Sciatic nerve (tissue), 2 donors: ENCODE measurements at places on chromosomes 12 and 14. TPM values are rescaled to one million over a fixed set of nuclear protein-coding genes. Genes with fewer than 3 reads are reported as not detected.

DNA sequence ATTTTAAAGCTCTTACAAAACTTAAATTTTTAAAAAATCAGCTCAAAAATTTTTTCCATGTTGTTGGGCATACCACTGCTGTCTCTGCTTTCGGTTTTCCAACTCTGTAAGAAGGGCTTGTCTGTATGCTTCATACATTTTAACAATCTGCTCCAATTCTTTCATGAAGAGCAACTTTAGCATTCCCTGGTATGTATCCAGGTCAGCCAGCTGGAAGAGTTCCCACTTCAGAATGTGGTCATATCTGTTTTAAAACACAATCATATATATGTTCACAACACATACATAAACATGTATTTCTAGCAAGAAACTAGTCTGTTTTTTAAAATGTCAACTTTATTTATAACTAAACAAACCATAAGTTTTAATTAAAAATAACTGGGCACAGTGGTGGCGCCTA, 33.0 kb downstream of the SAV1 start:
- DNase-seq, result no peak

SRRM4 gene
- 0.04 TPM for total RNA-seq

GRCh38 chr12:495466-495865, 35.7 kb downstream of the B4GALNT3 start:
- no peak for DNase-seq

GRCh38 chr14:39006721-39007410, 96.2 kb downstream of the SEC23A start:
- no peak for DNase-seq

DNA sequence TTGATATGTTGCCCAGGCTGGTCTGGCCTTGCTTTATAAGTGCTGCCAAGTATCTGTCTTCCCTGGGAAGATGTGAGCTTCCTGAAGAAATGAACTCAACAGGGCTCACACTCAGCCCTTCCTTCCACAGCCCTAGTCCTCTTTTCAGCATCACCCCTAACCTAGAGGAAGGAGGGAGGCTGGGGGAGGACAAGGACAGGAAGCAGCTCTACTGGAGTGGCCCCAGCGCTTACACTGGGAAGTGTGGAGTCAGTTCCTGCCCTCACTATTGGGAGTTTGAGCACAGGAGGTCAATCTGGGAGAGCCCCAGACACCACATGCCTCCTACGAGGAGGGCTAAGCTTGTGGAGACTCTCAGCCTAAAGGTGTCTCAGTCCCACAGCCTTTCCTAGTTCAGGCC, 16.8 kb downstream of the GALNT6 start:
- no peak for DNase-seq

DICER1 gene
- total RNA-seq, result 92.0 TPM

DNA sequence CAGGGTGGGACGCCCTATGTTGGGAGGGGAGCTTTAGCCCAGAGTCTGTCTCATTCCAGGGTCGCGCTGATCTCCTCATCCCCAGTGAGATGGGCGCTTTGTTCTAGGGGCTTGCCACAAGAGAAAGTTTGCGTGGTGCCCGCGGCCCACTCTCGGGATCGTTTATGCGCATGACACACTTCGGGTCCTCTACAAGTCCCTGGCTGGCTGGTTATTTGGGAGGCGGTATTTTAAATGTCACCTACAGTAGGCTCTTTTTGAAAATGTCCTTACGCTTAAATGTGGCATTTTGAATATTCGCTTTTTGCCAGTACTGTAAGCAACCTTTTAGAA, 541 bp downstream of the GOLT1B start:
- peak; percentile 64 for DNase-seq

DNA sequence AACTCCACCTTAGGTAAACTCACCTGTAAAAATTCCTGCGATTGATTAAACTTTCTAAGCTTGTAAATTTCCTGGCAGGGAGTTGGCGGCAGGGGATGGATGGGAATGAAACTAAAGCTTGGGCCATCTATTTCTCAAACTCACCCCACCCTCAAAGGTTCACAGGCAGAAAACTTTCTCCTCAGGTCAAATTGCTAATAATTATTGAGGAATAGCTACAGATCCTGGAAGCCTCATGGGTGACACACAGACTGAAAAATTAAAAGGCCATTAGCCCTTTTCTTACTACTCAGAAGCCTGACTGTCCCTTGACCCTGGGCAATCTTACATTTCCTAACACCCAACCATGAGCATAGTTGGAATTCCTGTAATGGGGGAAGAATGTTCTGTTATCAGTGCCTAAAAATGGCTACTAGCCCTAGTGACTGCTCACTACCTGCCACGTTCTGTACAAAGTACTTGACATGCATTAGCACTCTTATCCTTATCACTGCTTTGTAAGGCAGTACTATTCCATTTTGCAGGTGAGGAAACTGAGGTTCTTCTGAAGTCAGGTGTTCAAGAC, 12.4 kb upstream of the SYNDIG1L start:
- no peak for DNase-seq

GDF3 gene
- total RNA-seq, result 1.3 TPM

ATP23 gene
- 8.5 TPM for total RNA-seq

GRCh38 chr12:127231371-127231770, 1035.6 kb upstream of the TMEM132C start:
- no peak for DNase-seq

DNA sequence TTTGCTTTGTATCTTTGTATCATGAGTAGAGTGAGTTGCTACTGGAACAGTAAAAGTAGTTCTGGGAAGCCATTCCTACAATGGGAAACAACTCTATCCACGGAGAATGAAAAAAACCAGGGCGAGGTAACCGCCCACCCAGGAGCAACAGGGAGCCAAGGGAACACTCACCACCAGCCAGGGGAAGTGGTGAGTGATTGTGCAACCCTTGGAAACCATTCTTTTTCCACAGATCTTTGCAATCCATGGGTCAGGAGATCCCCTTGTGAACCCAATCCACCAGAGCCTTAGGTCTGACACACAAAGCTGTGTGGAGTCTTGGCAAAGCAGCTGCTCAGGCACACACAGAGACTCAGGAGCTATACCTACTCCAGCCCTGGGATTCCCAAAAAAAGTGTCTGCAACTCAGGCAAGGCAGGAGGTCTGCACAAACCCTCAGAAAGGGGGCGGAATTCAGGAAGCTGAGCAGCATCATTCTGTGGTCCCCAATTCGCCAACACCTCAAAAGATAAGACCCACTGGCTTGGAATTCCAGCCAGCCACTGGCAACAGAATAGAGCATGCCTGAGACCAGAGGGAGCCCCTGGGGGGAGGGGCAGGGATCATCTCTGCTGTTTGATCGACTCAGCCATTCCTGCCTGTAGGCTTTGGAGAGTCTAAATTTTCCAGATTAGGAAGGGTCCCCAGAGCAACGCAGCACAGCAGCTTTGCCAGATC, 52.1 kb upstream of the PPFIA2 start:
- peak; percentile 64 for DNase-seq

KRT86 gene
- total RNA-seq, result 0.45 TPM

DNA sequence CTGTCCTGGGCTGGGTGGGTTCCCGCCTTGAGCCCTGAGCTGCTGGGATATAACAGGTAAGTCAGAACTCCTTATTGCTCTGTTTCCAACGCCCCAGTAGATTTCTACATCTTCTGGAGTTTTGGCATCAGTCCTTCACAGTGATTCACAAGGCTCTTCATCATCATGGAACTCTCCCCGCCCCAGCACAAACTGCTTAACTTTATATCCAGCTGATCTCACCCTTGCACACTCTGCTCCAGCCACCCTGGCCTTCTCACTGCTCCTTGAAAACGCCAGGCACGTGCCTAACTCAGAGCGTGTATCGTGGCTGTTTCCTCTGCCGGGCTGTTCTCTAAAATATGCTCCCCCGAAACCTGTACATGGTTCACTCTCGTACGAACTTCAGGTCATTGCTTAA, 264.9 kb downstream of the NOVA1 start:
- no peak for DNase-seq

DNA sequence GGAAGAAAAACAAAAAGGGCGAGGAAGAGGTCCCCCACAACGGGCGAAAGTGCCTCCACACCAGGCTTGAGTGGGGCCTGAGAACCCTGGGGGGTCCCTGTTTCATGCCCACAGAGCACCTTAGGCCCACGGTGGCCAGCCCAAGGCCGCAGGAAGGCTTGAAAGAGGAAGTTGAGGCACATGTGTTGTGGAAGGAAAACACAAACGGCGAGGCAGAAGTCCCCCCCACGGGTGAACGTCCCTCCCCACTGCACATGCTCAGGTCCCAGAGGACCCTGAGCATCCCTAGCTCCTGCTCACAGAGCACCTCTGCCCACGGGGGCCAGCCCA, 371.5 kb downstream of the ALG10 start:
- DNase-seq, result peak; percentile 22

DNA sequence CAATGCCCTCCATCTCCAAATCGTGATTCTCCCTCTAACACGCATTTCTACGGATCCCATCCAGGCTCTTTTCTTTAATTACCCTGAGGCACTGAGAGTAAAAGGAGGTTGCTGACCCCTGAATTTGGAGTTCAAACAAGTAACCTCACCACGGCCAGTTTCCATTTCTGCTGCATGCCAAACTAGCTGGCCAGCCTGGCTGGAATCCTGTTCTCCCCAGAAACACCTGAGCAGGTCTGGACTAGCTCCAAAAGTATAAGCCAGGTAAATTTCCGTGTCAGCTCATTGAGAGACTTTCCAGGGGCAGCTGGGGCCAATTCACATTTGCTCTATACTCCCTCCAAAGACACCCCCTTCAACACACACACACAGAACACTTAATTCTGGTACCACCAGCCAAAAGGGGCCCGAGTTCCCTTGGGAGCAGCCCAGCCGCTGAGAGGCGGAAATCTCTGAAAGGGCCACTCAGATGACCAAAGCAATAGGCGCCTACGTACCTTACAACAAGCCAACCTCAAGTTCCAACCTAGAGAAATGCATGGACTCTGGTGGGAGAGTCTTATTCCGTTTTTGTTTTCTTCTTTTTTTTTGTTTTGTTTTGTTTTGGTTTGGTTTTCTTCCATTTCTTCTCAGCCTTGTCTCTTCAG, 131.4 kb downstream of the NDUFA12 start:
- no peak for DNase-seq

YAF2 gene
- total RNA-seq, result 42.4 TPM

DNA sequence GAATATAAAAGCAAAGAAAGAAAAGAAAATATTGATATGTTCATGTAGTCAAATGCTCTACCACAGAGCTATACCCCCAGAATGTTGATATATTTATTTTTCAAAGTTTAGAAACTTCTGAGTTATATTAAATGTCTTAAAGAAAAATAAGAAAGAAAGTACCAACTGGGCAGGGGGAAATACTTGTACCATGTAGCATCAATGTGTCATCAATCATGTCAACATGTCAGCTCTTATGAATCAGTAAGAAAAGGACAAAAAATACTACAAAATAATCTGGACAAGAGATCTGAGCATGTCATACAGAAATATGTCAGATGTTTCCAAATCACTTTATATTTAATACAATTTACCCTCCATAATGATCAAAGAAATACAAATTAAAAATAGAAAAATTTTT, 595.1 kb upstream of the ATP2B1 start:
- no peak for DNase-seq

GRCh38 chr12:106974511-106974910, 12.4 kb downstream of the MTERF2 start:
- DNase-seq, result no peak

GRCh38 chr14:92563765-92564285, 50.2 kb downstream of the RIN3 start:
- no peak for DNase-seq

GRCh38 chr12:6367065-6367968, 8.0 kb downstream of the SCNN1A start:
- no peak for DNase-seq

DNA sequence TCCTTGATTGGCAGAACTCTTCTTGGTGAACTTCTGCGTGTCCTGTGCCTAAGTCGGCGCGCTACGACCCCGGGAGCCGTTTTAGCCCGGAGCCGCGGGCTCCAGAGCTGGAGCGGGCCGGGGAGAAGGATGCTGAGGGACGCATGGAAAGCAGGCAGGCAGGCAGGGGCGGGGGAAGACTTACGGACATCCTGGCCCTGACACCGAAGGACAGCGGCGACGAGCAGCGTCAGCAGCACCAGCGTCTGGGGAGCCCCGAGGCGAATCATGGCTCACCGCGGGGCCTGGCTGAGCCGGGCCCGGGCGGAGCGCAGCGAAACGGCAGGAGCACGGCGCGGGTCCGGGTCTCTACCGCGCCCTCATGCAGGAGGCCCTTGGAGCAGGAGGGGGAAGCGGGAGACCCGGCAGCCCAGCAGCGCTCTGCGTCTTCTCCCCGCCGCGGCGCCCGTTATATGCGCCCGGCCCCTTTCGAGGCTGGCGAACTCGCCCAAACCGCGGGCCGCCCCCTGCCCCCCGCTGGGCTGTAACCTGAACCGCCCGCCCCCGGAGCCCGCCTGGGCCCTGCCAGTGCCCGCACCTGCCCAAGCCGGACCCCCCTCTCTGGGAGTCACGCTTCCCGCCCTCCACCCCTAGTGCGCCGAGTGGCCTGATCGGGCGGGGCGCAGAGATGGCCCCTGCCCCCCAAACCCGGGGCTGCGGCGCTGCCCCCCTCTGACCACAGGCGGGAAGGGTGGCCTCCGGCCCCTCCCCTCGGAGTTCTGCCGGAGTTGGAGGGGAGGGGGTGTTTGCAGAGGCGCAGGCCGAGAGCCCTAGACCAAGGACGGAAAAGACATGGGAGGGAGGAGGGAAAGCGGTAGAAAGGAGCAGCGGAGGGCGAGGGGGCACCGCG, at the start of gene COL2A1:
Gene COL2A1 (minus strand): TSS at position 424 of the 889 bp plus-strand sequence. CDS start 155 bp downstream, at position 269.
- DNase-seq, result no peak

DNA sequence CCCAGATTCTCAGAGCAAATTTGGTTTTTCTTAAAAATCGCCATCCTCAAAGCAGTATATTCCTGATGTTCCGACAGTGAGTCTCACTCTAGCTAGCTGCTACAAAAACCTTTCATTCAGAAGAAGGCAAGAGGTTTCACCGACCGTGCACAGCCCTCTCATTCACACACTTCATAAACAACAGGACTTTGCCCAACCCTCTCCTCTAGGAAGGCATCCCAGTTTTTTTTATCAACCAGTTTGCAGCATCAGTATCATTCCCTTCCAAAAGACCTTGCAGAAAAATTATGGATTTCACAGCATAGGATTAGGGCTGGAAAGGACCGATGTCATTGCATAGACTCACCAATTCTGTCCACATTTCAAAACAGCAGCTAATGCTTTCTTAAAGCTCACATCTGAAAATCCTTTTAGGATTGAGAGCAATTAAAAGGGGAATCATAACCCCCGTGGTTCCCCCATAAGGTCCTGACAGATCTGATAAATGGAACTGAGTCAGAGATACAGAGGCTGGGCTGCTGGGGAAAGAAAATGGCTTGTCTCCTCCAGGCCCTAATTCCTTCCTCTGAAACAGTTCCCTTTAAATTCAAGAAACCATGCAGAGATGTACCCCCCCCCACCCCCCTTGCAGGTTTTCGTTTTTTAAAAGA, 597 bp downstream of the SVOP start:
- DNase-seq, result no peak

ATF7 gene
- total RNA-seq, result 62.5 TPM

DNA sequence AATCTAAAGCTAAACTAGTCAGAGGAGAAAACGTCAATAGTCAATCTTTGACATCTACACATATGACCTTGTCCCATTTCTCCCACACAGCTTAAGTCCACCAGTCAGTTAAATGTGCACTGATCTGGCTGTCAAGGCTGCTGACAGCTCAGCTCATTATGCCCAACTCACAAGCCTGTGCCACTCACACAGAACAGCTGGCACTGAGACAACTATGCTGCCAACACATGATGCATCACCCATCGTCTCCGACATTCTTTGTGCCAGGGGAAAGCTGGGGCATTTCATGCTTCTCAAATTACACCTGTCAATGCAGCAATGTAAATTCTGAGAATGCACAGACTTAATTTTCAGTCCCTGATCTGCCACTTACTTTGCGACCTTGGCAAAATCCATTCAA, 25.3 kb downstream of the GNS start:
- no peak for DNase-seq

IFT43 gene
- total RNA-seq, result 33.8 TPM

- DNase-seq, result no peak
These were observed 4.9 kb downstream of the PTGDR start for GRCh38 chr14:52272375-52272774.

OTOGL gene
- total RNA-seq, result 0.22 TPM
